ENCODE measurements at places on chromosomes 7 and 10.
A peak's percentile ranks its signal among the peaks of the same experiment; 100 is the strongest.

- DNase-seq, result no peak
Observed at GRCh38 chr10:5490698-5491464, 8.5 kb downstream of the CALML5 start.

DNA sequence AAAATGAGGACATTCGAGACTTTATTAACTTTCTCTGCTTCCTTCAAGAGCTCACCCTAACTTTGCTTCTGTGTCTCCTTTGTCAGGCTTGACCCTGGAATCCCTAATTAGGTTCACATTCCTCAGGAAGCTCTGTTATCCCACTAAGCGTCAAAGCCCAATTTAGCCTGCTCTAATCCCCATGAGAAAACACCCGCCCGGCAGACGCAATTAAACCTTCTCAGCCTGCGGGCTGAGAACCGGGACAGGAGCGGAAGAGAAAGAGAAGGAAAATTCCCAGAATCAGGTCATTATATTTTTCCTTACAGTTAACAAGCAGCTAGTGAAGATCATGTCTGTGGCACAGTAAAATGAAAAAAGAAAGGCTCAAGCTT, 93.0 kb downstream of the TNS3 start:
- DNase-seq, result no peak

GRCh38 chr10:130283219-130283545, 147.0 kb downstream of the GLRX3 start:
- no peak for DNase-seq

- DNase-seq, result no peak
Observed at GRCh38 chr7:30462179-30462578, 16.4 kb downstream of the NOD1 start.

DNA sequence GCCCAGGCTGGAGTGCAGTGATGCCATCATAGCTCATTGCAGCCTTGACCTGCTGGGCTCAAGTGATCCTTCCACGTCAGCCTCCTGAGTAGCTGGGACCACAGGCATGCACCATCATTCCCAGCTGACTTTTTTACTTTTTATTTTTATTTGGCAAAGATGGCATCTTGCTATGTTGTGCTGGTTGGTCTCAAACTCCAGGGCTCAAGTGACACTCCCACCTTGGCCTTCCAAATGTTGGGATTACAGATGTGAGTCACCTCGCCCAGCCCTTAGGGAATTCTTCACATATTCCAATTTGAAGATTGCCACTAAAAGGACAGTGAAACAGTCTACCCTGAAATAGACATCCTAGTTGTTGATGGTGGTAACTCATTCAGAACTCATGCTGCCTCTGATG, 27.7 kb downstream of the SUGCT start:
- no peak for DNase-seq

DNA sequence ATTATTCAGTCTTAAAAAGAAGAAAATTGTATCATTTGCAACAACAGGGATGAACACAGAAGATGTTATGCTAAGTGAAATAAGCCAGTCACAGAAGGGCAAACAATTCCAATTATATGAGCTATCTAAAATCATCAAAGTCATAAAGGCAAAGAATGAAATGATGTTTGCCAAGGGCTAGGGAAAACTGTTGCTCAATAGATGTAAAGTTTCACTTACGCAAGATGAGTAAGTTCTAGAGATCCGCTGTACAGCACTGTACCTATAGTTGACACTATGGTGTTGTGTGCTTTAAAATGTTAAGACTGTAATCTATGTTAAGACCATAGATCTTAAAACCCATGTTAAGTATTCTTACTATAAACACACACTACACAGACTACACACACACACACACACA, 904.6 kb upstream of the LRRN3 start:
- DNase-seq, result no peak

- DNase-seq, result no peak
Observed at GRCh38 chr10:125626671-125627070, 56.3 kb downstream of the TEX36 start.

DNA sequence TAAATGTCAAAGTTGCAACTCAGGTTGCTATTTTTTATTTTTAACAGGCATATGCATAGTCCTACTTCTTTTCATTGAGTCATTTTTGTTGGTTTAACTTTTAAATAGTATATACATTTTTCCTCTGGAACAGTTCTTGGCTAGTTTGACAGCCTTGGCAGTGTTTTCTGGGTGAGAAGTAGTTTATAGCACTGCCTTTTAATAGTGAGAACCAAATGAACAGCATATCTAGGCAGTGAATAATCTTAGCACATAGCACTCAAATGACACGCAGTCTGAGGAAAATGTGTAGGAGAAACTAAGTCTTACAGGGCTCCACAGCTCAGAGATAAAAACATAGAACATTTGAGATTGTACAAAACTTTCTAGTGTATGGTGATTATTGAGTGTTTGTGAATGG, 265.5 kb upstream of the POT1 start:
- DNase-seq, result no peak

- no peak for DNase-seq
Observed at GRCh38 chr10:9081961-9082360, 1027.5 kb downstream of the GATA3 start.

DNA sequence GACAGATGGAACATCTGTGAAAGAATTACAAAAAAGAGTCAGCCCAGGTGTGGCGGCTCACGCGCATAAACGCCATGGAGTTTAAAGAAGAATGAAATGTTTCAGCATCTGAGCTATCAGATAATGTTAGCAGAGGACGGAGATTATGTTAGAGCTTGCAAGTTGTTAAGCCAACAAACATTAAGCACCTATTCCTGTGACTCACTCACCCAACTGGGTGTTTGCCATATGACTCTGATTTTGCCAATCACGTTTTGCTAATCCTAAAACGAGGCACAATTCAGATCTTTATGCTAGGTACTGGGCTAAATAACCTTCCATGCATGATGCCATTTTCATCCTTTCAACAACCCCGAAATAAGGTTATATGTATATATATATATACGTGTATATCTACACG, 29.0 kb upstream of the CCNY start:
- no peak for DNase-seq

GRCh38 chr10:129901389-129902006, 62.6 kb downstream of the EBF3 start:
- no peak for DNase-seq

DNA sequence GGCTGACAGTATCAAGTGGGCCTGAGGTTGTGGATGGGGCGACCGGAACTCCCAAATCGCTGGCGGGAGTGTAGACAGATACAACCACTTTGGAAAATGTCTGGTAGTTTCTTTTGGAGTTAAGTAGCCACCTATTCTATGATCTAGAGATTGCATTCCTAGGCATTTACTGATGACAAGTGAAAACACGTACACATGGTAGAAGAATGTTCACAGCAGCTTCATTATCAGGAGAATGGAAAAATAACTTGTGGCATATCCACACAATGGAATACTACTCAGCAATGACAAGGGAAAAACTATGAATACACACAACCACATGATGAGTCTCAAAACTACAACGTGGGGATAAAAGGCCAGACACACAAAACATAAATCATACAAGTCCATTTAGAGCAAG, 146.0 kb downstream of the MYOF start:
- no peak for DNase-seq

GRCh38 chr10:76917071-76917470, 720.5 kb downstream of the KCNMA1 start:
- DNase-seq, result no peak

DNA sequence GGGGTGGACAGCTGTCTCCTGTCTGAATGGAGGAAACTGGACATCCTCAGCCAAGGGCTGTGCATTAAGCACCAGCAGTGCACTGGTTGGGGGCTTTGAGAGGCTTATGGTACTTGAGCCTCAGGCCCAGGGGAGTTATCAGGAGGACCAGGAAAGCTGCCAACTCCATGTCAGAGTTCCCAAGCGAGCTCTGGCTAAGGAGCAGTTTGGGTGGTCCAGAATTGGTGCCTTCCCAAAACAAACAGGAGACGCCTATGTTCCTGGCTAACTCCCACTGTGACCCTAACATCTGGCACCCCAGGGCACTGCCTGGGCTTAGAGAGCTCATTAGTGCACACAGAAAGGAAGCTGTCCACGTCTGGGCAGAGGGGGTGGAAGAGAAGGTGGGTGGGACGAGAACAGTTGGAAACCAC, 408.6 kb upstream of the NPVF start:
- no peak for DNase-seq

DNA sequence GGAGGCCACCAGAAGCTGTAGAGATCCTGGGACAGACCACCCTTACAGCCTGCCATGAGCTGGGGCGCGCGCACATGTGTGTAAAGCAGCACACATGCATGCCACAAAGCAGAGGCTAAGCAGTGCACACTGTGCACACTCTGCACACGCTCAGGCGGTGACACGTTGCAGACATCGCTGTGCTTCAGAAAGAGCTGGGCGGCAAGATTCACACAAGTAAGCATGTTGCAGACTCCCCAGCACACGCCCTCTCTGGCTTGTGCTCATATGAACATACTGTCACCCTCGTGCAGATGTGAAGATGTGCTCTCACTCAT, 478.9 kb downstream of the DNAJB6 start:
- DNase-seq, result no peak

DNA sequence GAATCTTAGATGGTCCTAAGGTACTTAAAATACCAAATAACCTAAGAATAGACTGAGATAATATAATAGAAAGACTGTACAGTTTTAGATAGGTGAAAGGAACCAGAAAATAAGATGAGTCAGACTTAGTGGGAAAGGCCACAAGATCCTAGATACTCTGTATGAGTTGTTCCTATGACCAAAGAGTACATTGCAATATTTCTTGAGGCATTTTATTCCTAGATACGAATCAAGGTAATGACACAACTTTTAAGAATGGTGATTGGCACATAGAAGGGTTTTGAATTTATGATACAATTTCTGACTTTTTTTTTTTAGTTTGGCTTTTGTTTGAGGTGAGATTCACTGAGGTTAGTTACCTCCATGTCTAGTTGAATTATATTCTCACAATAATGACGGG, 30.2 kb downstream of the MGAM start:
- DNase-seq, result no peak

DNA sequence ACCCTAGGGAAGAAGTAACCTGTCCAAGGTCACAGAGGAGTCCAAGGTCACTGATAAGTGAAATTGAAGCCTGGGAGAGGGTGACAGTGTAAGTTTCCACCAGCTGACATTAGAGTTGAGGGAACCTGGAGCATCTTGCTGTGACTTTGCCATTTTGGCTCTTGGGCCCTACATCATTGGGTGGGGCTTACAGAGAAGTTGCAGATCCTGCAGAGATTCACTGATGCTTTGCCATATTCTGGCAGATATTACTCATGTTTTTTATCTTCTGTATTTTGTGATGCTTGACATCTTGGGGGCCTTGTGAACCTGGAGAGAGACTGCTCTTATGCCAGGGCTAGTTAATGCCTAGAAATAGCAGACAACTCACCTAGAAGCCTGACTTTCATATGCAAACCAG, 36.5 kb downstream of the SMKR1 start:
- no peak for DNase-seq

- peak; percentile 35 for DNase-seq
Observed at GRCh38 chr10:125201108-125201524, 40.8 kb upstream of the CTBP2 start.

- DNase-seq, result no peak
Observed at GRCh38 chr10:51815723-51816122, 116.3 kb upstream of the CSTF2T start.

DNA sequence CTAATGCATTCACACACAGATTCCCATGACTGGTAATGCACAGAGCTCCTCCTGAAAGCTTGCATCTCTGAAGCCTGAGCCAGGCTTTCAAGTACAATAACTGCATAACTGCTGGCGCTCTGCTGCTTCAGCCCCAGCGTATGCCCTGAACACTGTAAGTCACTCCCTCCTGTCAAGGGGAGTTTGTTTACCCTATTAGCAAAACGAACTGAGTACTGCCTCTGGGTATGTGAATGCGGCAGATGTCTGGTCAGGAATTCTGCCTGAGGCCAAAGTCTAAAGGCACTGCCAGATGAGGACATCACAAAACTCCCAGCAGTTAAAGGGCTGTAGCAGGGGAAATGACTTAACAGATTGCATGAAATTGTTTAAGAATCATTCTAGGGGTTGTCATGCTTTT, 97.7 kb downstream of the NRCAM start:
- DNase-seq, result no peak

DNA sequence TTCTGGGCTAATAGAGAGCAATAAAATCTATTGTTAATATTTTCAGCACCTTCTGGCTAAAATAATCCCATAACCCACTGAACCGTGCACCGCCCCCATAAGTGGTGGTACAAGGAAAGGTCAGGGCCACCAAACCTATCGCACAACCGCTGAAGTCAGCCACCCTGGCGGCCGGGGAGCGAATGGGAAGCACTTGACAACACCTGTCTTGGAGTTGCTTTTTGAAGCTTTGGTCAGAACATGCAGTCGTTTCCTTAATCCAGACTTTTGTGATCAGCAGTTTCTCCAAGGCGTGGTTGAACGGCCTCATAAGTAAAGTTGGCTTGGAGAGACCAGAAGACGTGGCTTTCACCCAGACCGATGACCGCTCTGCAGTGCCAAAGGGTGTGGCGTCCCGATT, 97.4 kb downstream of the DNAJB6 start:
- DNase-seq, result no peak

GRCh38 chr7:120256344-120257070, 16.5 kb upstream of the KCND2 start:
- DNase-seq, result no peak

DNA sequence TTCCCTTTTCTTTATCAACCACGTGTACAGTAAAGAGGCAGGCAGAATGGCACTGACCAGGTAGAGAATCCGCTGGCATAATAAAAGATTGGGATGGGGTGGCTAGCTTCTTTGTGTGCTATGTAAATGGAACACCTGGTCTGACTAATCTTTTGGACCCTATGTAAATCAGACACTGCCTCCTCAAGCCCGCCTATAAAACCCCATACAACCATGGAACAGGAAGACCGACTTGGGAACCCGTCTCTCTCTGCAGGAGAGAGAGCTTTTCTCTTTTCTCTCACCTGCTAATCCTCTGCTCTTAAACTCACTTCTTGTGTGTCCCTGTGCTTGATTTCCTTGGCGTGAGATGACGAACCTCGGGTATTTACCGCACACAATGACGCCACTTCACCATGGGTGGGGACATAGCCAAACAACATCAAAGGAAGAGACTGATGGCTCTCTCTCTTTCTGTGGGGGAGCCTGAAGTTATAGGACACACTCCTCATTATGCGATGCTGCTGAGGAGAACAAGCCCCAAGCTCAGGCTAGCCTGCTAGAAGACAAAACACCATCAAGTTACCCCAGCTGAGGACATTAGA, 94.2 kb downstream of the ARL5B start:
- DNase-seq, result no peak

DNA sequence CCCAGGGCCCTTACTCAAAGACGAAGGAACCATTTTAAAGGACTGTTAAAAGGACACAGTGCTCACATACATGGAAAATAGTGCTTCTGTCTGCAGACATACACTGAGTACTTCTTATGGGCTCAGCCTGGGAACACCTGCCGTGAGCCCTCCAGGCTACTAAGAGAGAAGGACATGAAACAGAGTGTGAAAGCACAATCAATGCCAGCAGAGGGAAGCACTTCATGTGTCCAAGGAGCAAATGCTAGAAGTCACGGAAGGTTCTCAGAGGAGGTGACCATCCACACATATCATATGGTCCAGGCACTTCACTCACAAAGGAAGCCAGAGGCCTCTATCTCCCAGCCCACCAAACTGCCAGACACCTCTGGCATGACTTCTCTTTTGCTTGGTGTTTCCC, 15.5 kb downstream of the ELMO1 start:
- DNase-seq, result no peak

GRCh38 chr10:17747883-17748550, 4.0 kb upstream of the TMEM236 start:
- no peak for DNase-seq

GRCh38 chr10:44593952-44594351, 209.1 kb upstream of the CXCL12 start:
- no peak for DNase-seq

All from GM12891 (cell line).